Activated naive CD8-positive, alpha-beta T cell treated with anti-CD3 and anti-CD28 coated beads for 36 hours (primary cell): ENCODE measurements at places on chromosomes 4 and X. TPM values are rescaled to one million over a fixed set of nuclear protein-coding genes. Genes with fewer than 3 reads are reported as not detected.

BEX1 gene
- total RNA-seq, result 0.84 TPM

PKD2 gene
- 5.2 TPM for total RNA-seq

- no peak for DNase-seq
These were observed 212.5 kb upstream of the CLNK start for GRCh38 chr4:10897076-10897475.

TBC1D8B gene
- total RNA-seq, result 0.90 TPM

DNA sequence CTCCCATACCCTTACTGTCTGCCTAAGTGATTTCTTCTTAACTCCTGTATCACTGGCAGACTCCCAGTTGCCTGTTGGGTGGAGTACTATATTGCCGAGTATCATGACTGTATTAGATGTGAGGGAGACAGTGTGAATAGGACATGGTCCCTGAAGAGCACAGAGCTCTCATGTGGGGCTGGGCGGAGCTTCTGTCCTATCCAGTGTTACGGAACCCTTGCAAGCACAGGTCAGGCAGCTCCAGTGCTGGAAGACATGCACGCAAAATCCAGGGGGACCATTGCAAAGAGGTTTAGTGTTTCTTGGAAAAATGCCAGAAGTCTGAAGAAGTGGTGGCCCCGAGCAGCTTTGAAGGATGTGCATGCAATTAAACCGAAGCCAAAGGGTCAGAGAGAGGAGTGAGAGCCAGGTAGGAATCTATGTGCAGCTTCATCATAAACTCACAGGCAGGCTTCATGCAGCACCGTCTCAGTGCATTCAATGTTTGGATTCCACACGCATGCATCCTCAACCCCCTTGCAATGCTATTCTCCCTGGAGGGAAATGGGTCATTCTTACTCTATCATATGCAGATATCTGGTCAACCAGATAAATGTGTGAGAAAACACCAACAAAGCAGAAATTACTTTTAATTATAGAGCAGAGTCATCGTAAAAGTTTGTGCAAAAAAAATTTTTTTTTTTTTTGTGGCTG is 49.7 kb upstream of the DHRSX start:
- no peak for DNase-seq

TMSB15C gene
- total RNA-seq, result 2.5 TPM

DNA sequence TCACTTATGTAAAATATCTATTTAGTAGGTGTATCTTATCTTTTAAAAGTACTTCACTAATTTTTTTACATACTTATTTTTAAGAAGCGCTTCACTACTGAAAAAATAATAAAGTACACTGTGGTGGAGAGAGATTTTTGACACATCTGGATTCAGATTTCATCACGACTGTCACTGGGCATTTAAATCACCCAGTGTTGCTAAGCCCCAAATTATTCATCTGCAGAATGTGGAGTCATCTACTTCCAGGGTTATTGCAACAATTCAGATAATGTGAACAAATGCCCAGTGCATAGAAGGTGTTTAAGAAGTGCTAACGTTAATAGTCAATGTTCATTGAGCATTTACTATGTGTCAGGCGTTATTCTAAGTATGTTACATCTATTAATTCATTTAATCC is 41.8 kb downstream of the AASDH start:
- DNase-seq, result no peak

DNA sequence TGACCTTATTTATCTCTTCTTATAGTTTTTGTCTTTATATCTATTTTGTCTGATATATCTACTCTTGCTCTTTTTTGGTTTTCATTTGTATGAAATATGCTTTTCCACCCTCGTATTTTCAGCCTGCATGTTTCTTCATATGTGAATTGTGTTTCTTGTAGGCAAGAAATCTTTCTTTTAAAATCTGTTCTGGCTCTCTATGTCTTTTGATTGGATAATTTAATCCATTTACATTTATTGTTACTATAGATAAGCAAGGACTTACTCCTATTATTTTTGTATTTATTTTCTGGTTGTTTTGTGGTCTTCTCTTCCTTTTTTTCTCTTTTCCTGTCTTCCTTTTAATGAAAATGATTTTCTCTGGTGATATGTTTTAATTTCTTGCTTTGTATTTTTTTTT is 403.1 kb downstream of the DCAF12L2 start:
- no peak for DNase-seq

GRCh38 chr4:127335732-127336131 is 297.0 kb upstream of the INTU start:
- no peak for DNase-seq

DNA sequence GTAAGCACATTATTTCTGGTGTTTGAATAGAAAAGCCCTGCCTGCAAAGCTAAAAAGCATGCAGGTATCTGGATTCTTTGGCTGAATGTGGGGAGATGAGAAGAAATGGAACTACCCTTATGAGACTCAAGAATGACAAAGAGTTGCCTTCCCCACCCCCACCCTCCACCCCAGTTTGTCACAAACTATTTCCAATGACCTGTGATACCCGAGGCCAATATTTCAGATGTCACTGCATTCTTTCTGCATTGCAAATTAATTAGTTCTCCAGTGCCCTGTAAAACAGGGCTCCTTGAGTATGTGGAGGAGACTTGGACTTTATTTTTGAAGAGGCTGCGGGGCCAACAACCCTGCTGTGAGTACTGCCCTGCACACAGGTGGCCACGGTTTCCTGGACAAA is 116.4 kb downstream of the ZNF827 start:
- DNase-seq, result no peak

GRCh38 chr4:120809518-120809917 is 113.0 kb downstream of the PRDM5 start:
- DNase-seq, result no peak

F8A3 gene
- total RNA-seq, result 8.2 TPM

ETDB gene
- not detected for total RNA-seq

- DNase-seq, result no peak
These were observed 1.6 kb upstream of the USP11 start for GRCh38 chrX:47231167-47231566.

- no peak for DNase-seq
These were observed 8.9 kb downstream of the SMIM20 start for GRCh38 chr4:25922812-25923369.

RIPPLY1 gene
- not detected for total RNA-seq

DNA sequence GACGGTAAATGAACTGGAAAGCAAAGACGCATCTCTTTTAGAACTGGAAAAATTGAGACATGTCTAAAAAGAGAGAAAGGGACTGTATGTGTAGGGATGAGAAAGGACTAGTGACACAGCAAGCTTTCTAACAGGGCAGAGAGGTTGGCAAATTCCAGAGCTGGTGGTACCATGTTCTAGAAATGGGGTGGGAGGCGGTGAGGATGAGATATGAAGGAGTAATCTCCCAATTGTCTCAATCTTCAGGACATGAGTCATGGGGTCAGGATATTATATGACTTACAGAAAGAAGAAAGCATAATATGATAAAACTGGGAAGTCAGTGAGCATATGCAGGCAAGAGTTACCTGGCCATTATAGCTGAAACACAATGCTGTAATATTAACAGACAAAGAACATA is 14.2 kb downstream of the TAB3 start:
- no peak for DNase-seq

- no peak for DNase-seq
These were observed 146.1 kb downstream of the PTTG2 start for GRCh38 chr4:38106311-38106710.

DNA sequence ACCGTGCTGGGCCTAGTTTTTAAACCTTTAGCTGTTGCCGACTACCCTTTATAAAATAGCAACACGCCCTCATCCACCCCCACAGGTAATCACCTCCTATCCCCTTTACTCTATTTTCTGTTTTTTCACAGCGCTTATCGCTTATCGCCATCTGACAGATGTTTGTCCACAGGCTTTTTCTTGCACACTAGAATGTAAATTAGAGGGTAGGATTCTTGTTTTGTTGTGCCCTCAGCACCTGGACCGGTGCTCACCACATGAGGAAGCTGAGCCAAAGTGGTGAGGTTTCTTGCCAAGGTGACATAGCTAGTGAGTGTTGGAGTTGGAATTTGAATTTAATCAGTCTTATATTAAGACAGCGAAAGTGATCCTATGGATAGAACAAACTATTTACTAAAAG is 2.9 kb upstream of the RBBP7 start:
- no peak for DNase-seq

DNA sequence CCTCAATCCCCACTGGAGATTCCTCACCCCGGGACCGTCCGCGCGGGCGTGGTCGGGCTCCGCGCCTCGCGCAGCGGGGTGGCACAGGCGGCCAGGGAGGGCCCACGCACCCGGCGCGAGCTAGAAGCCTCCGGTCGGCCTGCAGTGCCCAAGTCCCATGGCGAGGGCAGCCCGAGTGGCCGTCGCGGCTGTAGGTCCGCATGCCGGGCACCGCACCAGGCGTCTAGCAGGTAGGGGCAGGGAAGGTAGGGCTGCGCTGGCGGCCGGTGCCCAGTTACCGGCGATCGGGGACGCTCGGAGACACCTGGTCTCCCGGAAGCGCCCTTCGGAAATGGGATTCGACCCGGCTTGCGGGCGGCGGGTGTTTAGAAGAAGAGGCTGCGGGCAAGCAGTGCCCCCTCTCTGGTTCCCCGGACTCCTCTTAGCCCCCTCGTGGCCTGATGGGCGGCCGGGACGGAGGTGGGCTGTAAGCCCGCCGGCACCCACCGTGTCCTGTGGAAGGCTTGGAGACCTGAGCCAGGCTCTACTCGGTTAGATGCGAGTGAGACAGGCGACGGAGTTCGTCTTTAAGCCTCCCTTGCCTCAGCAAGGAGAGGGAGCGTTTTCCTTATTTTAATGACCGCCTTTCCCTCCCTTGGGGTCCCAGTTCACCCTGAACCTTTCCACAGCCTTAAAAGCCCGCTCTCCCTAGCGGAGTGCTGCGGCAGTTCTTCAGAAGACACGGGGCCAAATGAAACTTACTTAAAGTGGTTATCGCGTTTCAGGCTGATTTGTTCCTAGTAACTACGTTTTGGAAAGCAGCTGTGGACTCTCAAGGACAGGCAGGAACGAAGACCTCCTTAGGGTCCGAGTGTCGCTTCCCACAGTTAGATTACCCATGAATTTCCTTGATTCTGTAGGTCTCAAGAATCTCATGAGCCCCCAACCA is 821 bp downstream of the SLITRK2 start:
- DNase-seq, result no peak

DNA sequence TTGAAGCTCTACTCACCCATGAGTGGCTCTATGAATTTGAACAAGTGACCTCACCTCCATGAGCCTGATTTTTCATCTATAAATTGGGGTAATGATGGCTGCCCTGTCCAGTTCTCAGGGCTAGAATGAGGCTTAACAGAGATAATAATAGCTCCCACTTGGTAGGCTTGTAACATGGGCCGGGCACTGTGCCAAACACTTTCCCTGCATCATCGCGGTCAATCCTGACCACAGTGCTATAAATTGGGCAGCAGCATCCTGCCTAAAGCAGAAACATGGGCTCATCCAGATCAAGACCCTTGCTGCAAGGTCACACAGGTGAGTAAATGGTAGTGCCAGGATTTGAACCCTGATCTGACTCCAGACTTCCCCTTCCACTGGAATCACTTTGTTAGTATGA is 12.8 kb downstream of the APLN start:
- DNase-seq, result no peak

- no peak for DNase-seq
These were observed 22.6 kb upstream of the IGFBP7 start for GRCh38 chr4:57132743-57133137.

DNA sequence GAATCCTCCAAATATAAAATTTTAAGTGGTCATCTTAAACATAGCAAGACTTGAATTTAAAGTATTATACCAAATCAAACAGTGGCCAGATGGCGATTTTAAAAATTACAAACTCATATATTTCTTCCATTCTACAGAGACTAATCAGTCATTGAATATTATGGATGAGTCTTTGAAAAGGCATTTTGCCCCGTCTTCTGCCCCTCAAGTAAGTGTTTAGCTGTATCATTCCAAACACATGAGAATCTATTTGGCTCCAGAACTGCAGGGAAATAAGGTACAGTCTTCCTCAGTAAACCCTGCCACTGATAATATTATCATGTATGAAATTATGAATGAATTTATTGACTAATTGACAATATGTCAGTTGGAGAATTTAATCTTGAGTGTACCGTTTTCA is 191.0 kb downstream of the SLC7A11 start:
- no peak for DNase-seq

PRR32 gene
- not detected for total RNA-seq

DNA sequence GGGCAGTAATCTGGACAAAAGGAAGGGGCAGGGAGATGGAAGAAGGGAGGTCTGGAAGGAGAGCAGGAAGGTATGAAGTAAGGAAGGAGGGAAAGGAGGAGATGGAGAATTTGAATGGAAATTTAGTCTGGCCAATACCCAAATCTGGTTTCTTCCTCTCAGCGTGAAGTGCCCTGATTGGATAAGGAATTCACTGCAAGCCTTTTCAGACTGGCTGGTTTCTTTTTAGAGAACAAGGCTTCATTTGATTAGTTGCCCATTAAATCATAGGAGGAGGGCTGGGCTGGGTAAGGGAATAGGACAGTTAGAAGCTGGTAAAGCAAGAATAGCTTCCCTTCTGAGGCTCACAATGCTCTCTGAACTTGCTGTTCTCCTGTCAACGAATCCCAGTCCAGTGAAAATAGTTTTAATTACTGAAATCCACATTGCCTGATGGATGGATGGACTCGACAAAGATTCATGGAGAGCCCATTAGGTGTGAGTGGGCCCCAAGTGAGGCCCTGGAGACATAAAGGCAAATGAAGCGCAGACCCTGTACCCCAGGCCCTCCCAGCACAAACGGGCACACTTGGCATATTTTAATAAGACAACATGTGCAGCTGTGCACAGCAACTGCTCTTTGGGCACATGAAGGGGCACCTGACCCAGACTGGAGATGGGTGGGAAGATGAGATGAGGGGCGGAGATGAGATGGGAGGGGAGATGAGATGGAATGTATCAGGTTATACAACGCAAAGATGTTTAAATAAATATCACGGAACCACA is 347.1 kb upstream of the GATB start:
- no peak for DNase-seq

DNA sequence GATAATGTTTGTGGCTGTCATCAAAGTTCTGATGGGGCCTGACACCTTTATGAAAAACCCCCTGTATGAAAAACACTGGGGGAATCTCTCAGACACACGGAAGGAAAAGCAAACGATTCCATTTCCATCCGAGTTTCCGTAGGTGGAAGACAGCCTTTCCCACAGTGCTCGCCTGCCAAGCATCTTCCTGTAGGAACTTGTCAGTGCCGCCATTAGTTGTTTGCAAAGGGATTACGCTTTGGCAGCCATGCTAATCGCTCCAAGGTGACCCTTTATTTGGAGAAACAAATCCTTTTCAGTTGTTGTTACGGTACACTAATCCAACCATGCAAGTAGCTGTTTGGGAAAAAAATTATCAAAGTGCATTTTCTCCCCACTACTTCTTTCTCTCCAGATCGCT is 44.4 kb upstream of the STOX2 start:
- no peak for DNase-seq

GRCh38 chr4:89715631-89716030 is 121.3 kb downstream of the SNCA start:
- DNase-seq, result no peak

NAP1L2 gene
- total RNA-seq, result 2.4 TPM

- no peak for DNase-seq
These were observed 451.0 kb upstream of the ZFP42 start for GRCh38 chr4:187544461-187545053.

- peak; percentile 24 for DNase-seq
These were observed 11.6 kb downstream of the SMIM20 start for GRCh38 chr4:25925486-25926201.
